ENCODE measurements at places on chromosomes 1 and 21. TPM values are rescaled to one million over a fixed set of nuclear protein-coding genes. Genes with fewer than 3 reads are reported as not detected.

The CLEC20A gene
- polyA plus RNA-seq, result not detected

The SPRR4 gene
- polyA plus RNA-seq, result not detected

The TDRD10 gene
- 3.1 TPM for polyA plus RNA-seq

The MPL gene
- polyA plus RNA-seq, result 1.2 TPM

The SLC45A1 gene
- polyA plus RNA-seq, result 28.4 TPM

The MTX1 gene
- 35.8 TPM for polyA plus RNA-seq

DNA sequence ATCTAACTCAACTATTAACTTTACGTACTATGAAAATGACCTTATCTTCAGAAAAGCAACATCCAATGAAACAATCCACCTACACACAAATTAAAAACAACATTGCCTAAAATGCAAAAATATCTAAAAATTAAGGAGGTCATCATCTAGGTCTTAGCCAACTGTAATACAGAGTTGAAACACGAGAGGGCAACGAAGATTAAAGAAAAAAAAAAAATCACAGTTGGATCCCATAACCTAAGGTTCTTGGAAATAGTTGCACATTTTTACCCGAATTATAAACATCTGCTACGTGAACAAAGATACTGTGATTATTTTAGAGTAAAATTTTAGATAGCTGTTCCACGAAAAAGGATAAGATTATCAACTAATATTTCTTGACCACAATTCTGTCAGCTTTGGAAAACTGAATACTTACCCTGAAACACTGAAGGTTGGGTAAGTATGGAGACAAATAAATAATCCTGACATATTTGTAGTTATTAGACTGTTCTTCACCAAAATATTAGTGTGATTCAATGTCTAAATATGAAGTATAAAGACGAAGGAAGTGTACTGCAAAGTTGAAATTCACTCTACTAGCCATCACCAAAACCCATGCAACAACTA is 88.0 kb upstream of the AK4 start:
- no peak for DNase-seq

DNA sequence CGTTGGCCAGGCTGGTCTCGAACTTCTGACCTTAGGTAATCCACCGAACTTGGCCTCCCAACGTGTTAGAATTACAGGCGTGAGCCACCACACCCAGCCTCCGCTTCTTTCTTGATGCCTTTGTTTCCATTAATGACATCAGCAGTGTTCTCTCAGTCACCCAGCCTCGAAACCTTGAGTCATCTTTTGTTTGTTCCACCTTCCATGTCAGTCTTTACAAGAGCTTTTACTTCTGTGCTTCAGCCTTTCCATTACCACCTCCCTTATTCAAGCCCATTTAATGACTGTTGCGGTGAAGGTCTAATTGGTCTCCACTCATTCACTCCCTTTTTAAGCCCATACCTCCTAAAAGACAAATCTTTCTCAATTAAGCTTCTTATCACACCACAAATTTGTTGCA is 146.6 kb upstream of the ADGRL2 start:
- no peak for DNase-seq

DNA sequence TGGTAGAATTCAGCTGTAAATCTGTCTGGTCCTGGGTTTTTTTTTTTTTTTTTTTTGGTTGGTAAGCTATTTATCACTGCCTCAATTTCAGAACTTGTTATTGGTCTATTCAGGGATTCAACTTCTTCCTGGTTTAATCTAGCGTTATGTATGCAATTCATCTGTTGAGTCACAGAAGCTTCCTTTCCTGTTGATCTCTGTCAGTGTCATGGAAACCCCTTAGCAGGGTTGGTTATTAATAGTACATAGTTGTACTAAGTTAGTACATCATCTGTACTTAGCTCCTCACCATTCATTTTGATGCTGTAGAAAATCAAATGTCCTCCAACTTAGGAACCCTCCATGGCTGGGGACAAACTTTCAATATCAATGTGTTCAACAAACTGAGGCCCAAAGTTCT is 51.0 kb upstream of the BARHL2 start:
- no peak for DNase-seq

- no peak for DNase-seq
These were observed 14.8 kb upstream of the METTL18 start for GRCh38 chr1:169809370-169810095.

GRCh38 chr1:71054791-71055190 is 7.2 kb upstream of the PTGER3 start:
- no peak for DNase-seq

- no peak for DNase-seq
These were observed 14.7 kb downstream of the MSH4 start for GRCh38 chr1:75811211-75811981.

GRCh38 chr1:55065648-55066047 is 26.3 kb downstream of the PCSK9 start:
- DNase-seq, result no peak

DNA sequence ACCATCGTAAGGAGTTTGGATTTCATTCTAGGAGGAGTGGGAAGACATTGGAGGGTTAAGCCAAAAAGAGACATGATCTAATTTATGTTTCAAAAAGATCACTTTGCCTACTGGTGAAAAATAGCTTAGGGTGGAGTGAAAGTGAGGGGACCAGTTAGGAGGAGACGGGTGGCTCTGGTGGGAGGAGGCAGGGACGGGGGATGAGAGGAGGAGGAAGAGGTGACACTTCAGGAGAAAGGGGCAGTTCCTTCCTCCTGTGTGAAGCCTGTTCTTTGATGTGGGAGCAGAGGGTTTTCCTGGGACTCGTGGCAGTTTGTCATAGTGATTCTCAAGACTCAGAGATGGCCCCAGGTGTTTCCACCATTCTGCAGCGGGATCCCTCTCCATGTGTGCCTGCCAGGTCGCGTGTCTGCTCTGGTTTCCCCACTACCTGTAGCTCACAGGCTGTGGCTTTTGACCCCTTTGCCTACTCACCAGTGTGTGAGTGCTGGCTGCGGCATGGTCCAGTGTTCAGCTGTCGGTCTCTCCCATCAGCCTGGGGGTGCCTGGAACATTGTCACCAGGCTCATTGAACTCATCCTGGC is 102.4 kb downstream of the CNIH3 start:
- no peak for DNase-seq
